Immature natural killer cell (primary cell): ENCODE measurements at places on chromosomes 7 and 10.

DNA sequence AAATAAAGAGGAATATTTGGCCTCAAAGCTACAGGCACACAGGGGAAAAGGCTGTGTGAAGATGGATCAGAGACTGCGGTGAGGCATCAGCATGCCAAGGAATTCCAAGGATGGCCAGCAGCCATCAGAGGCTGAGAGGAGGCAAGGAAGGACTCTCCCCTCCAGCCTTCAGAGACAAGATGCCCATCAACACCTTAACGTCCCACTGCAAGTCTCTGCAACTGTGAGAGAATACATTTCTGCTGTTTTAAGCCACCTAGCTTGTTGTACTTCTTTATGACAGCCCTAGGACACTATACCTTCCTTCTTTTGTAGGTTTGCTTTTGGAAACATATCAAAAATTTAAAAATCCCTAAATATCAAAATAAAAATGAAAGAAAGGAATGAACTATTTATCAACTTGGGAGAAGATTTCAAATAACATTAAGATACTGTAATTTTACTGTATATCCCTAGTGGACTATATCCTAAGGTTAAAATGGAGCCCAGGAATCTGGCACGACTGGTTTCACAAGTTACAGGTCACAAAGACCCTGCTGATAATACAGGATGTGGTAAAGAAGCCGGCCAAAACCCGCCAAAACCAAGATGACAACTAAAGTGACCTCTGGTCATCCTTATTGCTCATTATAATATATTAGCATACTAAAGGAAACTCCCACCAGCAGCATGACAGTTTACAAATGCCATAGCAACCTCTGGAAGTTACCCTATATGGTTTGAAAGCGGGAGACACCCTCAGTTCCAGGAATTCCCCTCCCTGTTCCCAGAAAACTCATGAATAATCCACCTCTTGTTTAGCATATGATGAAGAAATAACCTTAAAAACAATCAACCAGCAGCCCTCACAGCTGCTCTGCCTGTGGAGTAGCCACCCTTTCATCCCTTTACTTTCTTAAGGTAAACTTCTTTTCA is 185.2 kb downstream of the AVL9 start:
- H3K4me1 ChIP-seq, result no peaks in the 10 kb centered on the region
- H3K36me3 ChIP-seq, result no peaks in the 10 kb centered on the region
- no peak overlapping the region for H3K27ac ChIP-seq

GRCh38 chr10:124672181-124672638 is 72.0 kb downstream of the FAM53B start:
- peaks cover 3% of the 10 kb centered on the region for H3K36me3 ChIP-seq
- peaks cover 96% of the 10 kb centered on the region for H3K4me1 ChIP-seq
- peaks cover 23% of the 10 kb centered on the region for H3K27me3 ChIP-seq
- peak overlapping the region; percentile 50 for H3K4me3 ChIP-seq
- DNase-seq, result no peak

DNA sequence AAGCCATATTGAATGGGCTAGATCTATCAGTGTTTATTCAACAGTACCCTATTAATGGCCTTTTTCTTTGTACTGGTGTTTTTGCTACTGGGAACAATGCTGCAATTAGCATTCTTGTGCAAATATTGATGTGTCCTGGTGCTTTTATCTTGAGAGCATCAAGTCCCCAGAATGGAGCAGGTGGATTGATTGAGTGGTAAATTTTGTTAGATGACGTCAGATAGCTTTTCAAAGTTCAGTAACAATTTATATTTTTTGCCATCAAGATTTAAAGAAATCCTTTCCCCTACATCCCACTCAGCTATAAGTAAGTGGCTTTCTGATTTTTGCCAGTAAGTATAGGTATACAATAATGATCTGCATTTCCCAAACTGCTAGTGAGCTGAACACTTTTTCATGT is 63.4 kb upstream of the SYPL1 start:
- no peak for DNase-seq
- no peak overlapping the region for H3K27ac ChIP-seq
- no peaks in the 10 kb centered on the region for H3K36me3 ChIP-seq
- H3K27me3 ChIP-seq, result peaks cover 1% of the 10 kb centered on the region
- no peak overlapping the region for H3K4me3 ChIP-seq

GRCh38 chr7:74498996-74499834 is 45.5 kb downstream of the GTF2IRD1 start:
- peaks cover 5% of the 10 kb centered on the region for H3K27me3 ChIP-seq
- H3K4me3 ChIP-seq, result no peak overlapping the region
- no peaks in the 10 kb centered on the region for H3K36me3 ChIP-seq
- no peak for DNase-seq

- H3K4me3 ChIP-seq, result peak overlapping the region; percentile 68
- no peak for DNase-seq
- peaks cover 4% of the 10 kb centered on the region for H3K27me3 ChIP-seq
These were observed 28.4 kb downstream of the MKI67 start for GRCh38 chr10:128097783-128098182.

DNA sequence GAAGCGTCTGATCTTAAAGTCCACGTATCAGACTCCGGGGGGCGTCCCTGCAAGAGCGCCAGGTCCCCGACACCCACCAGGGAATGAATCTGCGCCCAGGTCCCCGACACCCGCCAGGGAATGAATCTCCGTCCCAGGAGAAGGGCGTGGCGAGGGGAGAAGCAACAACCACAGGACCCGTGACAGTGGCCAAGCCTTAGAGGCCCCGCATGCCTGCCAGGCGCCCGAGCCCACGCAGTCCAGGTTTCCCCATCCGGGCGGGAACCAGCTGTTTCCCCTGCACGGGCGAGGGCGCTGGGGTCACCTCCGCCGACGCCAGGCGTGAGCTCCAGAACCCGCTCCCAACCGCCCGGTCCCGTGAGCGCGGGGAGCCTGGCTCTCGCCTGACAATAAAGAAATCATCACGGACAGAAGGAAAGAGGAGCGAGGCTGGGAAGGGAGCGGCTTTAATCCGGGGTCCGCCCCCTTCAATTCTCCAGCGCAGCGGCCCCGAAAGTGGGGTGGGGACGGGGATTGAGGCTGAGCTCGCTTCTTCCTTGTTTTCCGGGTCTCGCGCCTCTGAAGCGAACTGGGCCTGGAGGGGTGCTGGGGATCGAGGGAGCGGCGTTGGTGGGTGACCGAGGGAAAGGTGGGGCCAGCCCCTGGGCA is 29.0 kb upstream of the BMS1 start:
- peak overlapping the region; percentile 74 for H3K4me3 ChIP-seq
- H3K4me1 ChIP-seq, result peaks cover 5% of the 10 kb centered on the region
- no peak overlapping the region for H3K27ac ChIP-seq
- peaks cover 8% of the 10 kb centered on the region for H3K27me3 ChIP-seq
- no peak for DNase-seq
